ENCODE measurements at places on chromosomes 11 and 22.

- DNase-seq, result no peak
Observed at GRCh38 chr11:77374108-77374507, 72.6 kb upstream of the GDPD4 start.

GRCh38 chr11:95415837-95416304 lies 184.9 kb upstream of the SESN3 start:
- no peak for DNase-seq

- no peak for DNase-seq
Observed at GRCh38 chr11:117146521-117146920, 2.4 kb downstream of the PAFAH1B2 start.

- no peak for DNase-seq
Observed at GRCh38 chr11:64629796-64630562, 39.0 kb downstream of the SLC22A12 start.

DNA sequence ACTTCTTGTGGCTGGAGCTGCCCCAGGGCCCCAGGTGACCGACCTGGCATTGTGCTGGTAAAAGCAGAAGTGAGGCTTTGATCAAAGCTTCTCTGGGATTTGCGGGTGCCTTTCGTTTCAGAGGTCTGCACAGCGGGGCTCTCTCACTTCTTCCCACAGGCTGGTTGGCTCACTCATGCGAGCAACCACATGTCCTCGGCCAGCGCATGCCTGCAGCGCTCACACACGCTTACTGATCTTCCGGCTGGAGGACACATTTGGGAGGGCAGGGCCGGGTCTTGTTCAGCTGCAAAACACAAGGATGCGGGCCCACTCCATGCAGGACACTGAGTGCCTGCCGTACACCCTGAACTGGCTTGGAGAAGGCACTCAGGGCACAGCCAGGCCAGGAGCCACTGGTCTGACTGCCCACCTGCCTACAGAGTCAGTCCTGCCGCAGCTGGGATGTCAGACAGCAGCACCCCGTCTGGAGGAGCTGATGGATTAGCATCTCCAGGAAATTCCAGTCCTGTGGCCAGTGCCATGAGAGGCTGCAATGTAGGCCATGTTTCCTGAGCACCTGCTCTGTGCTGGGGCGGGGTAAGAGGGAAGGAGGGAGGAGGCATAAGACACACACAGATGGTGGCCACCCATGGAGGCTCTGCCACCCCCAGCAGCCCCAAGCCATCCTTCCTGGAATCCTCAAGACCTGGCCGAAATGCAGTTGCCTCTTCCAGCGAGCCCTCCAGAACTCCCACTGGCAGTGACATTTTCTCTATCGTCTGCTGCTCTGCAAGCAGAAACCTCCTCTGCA lies 1383.2 kb downstream of the BRD1 start:
- no peak for DNase-seq

GRCh38 chr11:3201112-3201581 lies 17.5 kb downstream of the MRGPRG start:
- DNase-seq, result no peak

DNA sequence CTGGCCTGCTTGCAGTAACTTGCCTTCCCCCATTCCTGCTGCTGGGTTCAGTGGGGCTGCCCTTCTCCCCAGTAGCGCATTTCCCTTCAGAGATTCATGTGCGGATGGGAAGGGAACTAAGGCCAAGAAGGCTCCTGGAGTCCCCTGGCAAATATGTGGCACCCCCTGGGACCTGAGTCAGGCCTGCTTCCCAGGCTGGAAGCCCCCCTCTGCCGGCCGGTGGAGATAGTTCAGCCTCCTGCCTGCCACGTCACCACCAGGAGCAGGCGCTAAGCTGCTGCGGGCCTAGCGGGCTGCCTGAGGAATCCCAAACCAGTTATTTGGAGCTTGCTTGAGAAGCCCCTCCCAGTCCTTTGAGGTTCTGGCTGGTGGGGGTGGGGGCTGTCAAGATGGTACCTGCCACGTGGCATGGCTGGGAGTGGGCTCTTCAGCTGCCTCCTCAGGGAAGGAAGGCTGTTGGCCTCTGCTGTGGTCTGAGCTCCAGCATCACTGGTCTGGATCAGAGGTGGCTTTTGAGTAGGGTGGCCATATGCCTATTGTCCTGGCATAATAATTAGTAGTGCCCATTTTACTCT lies 2.0 kb downstream of the SERPINH1 start:
- no peak for DNase-seq

DNA sequence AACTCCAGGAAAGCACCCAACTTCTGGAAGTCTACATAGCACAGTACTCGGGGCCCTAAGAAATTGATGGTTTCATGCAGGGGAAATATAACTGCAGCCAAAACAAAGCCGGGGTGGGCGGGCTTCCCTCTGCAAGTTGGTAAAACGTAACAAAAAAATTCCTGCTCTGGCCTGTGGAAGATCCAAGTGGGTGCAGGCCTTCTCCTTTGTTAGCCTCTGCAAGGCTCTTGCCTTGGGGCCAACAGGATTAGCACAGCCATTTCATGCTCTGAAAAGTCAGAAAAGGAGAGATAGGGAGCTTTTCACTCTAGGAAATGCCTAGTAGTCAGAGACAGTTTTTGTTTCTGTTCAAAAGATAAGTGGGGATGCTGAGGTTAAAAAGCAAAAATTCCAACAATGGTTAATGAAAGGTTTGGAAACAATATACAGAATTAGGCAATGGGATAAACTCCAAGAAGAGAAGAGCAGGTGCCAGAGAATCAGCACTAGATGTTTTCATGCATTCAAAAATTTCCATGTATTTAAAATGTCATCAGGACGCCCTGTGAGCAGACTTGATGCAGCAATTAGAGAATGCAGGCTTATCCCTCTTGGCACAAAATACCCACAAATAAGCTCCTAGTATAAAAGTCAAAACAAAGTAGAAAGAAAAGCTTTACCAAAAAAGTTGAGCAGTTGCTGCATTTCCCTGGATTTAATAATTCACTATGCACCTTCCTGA lies 72.3 kb upstream of the CHRM4 start:
- no peak for DNase-seq

DNA sequence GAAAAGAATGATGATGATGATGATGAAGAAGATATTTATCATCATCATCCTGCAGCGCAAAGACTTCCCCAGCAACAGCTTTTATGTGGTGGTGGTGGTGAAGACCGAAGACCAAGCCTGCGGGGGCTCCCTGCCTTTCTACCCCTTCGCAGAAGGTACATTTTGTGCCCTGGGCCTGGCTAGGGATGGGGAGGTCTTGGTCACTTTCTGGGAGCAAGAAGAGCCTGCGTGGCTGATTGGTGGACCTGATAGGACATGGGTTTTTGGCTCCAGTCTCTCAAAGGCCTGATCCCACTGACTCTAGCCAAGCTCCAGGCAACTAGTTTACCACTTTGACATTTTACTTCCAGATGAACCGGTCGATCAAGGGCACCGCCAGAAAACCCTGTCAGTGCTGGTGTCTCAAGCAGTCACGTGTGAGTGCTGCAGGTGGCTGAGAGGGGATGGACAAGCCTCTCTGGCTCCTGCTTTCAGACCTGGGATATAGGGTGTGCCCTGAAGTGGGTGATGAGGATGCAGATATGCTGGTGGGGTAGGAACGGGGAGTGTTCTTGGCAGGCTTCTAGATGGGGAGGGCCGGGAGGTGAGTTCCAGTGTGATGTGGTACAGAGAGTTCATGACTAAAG lies 5.3 kb downstream of the SIDT2 start:
- no peak for DNase-seq

DNA sequence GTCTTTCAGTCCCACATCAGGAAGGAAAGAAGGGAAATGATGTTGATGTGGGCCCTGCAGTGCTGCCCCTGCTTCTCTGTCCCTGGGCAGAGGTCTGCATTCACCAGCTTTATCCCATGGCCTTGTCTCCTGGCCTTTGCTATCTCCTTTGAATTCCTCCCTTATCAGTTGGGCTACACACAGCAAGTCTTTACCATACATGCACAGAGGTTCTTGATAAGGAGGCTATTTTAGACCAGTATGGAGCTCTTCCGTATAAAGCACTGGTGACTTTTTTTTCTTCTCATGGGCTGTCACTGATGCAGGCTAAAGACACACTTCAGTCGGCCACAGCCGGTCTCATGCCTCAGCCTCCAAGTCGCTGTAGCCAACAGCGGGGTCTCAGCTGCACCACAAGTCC lies 20.2 kb downstream of the MYO18B start:
- DNase-seq, result no peak

- DNase-seq, result no peak
Observed at GRCh38 chr11:67500484-67500821, 4.7 kb downstream of the PITPNM1 start.

GRCh38 chr11:11584530-11584810 lies 37.3 kb downstream of the GALNT18 start:
- DNase-seq, result no peak

DNA sequence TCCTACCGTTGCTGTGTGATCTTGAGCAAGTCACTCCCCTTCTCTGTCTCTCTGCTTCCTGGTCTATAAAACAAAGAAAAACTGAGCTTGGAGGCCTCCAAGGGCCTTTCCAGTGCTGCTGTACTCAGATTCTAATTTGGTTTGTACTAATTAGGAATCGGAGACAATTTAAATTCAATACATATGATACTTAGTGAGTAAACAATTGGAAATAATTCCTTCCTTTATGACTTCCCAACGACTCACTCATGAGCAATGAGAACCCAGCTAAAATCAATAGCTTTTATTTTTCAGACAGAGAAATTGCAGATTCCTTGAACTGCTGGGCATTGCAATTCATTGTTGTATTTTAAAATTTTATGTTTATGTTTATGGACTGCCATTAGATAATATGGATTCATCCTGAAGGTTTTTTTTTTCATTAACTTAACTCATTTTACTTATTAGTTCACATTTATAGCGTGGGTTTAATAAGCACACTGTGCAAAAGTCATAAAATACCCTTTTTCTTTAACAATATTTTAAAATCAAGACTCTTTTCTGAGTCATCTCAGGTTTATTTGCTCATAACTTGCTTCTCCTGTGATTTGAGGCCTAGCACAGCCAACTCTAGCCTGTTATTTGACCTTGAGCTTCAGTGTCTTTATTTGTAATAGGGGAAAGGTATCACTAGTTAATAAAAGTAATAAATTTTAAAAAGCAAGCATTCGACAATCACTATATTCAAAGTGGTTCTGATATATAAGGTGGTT lies 95.8 kb downstream of the TP53I11 start:
- no peak for DNase-seq

- DNase-seq, result no peak
Observed at GRCh38 chr11:17610085-17610894, 63.2 kb downstream of the OTOG start.

- DNase-seq, result peak; percentile 72
Observed at GRCh38 chr11:72373163-72373562, 61.2 kb downstream of the CLPB start.

GRCh38 chr22:25357606-25358420 lies 138.4 kb downstream of the CRYBB2 start:
- DNase-seq, result no peak

DNA sequence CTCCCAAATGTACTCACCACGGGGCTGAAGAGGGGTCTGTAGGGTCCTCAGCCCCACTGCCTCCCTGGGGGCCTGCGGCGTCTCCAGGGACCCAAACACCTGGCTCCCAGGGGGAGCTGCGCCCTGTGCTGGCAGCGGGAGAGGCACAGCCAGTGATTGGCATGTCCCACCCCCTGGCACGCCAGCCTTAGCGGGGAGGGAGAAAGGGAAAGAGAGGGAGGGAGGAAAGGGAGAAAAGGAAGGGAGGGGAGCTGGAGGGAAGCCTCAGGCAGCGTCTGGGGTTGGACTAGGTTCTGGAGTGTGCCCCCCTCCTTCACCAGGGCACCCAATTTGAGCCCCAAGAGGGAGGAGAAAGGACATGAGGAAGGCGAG lies at the start of gene CHRM1:
Gene CHRM1 (minus strand): TSS at position 163 of the 372 bp plus-strand sequence. CDS start 10,263 bp downstream, outside the sequence.
- no peak for DNase-seq

GRCh38 chr11:87422566-87422965 lies 384.8 kb downstream of the TMEM135 start:
- DNase-seq, result no peak

DNA sequence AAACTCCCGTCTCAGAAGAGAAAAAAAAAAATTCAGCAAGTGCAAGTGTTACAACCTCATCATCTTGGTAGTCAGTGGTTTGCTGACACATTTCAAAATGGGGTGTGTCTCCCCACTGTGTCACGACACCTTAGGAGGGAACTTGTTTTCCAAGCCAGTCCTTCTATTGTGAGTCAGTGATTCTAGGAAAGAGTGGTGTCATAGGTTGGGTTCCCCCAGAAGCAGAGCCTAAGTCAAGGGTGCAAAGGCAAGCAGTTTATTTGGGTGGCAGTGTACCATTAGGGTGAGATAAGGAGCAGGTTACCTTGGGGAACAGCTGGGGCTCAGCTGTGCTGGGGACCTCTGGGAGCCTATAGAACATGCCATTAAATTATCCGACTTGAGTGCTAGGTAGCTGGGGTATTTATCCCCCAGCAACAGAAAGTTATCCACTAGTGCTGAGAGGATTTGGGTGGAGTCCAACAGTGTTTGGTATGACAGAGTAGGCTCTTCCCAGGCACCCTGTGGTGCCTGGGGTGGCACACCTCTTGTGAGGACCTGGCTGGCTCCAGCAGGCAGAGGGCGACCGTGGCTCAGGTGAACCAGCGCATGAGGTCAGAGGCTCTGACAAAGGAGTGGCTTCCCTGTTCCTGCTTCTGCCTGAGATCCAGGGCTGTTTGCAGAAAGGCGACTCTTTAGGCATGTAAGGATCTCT lies 41.7 kb downstream of the KIAA1671 start:
- DNase-seq, result peak; percentile 36

- no peak for DNase-seq
Observed at GRCh38 chr11:15223318-15223717, 108.6 kb downstream of the INSC start.

DNA sequence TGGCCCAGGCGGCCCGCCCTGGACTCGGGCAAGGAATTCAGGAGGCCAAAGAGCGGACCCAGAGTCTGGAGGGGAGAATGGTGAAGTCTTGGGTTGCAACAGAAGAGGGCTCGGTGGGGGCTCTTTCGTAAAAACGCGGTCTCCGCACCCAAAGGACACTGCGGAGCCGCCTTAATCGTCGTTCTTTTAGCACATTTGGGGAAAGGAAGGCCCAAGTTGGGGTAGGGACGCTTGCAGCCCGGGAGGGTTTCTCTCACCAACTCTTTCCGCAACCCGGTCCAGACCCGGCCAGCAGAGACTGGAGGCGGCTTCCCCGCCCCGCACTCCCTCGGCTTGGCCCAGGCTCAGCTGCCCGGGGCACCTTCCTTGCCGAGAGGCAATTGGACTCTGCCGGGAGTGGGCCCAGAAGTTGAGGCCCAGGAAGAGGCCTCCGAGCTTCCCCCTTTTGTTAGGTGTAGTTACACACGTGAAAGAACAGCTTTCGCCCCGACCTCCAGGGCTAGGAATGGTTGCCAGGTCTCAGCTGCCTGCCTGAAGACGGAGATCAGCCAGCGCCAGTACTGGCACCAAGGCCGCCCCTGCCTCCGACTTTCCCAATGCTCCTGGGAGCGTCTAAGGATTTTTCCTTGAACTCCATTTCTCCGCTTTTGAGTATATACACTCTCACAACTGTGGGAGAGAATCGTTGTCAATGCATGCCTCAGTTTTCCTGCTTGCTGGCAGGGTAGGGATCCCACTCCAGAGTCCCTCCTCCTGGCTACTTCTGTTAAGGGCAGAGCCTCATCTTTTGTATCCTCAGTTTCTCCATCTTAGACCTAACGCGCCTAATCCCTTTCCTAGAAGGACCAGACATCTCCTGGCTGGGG lies 3.7 kb downstream of the ALX4 start:
- no peak for DNase-seq
